ENCODE measurements at places on chromosomes 6 and 20.

GRCh38 chr6:130140084-130140483, 82.7 kb downstream of the SAMD3 start:
- no peak for DNase-seq

DNA sequence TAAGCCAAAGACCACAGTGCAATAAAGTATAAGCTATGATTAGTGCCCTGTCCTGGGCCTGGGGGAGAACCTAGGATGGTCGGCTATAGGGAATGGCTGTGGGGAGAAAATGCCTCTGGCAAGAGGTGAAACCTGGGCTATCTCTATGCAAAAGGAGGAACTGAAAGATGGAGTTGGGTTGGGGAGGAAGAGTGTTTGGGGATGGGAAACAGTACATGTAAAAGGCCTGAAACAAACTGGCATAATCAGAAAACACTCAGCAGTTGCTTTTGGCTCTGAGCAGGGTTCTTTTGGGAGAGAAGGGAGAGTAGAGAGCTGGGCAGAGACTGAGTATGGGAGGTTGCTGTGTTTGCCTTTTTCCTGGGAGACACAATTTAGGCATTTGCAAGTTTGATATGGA, 31.9 kb upstream of the FUCA2 start:
- no peak for DNase-seq

DNA sequence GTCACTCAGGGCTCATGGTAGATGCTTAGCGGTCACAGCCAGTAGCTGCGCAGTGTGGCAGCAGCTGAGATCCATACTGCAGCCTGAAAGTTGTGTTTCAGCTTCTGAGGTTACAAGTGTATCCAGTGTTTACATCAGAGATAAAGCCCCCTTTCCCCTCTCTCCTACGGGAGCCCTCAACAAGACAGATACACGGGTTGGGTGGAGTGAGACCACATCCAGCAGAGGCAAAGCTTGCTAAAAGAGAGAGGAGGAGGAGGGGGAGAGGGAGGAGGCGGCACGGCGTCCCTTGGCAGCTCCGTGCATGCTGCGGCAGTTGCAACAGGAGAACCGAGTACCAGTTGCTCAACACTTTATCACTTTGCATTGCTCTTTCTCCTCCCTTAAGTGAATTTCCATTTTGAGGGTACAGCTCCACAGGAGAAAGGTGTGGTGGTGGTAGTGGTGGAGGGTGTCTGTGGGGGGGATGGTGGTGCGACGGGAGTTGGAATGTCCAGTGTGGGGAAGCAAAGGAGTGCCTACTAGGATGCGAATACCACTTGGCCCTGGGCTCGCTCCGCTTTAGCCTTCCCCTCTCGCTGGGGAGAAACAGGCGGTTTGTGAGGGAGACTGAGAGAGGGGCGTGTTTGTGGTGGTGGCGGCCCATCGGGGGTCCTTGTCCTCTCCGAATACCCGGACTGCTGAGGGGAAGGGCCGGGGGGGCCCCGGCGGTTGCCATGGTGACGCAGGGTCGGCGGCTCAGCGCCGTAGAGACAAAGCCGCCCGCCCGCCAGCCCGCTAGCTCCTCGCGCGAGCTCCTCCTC, 405 bp upstream of the RNF182 start:
- no peak for DNase-seq

GRCh38 chr20:24495266-24495665, 25.8 kb downstream of the SYNDIG1 start:
- no peak for DNase-seq

- DNase-seq: no peak
Observed at GRCh38 chr6:131107151-131107550, 28.1 kb upstream of the AKAP7 start.

DNA sequence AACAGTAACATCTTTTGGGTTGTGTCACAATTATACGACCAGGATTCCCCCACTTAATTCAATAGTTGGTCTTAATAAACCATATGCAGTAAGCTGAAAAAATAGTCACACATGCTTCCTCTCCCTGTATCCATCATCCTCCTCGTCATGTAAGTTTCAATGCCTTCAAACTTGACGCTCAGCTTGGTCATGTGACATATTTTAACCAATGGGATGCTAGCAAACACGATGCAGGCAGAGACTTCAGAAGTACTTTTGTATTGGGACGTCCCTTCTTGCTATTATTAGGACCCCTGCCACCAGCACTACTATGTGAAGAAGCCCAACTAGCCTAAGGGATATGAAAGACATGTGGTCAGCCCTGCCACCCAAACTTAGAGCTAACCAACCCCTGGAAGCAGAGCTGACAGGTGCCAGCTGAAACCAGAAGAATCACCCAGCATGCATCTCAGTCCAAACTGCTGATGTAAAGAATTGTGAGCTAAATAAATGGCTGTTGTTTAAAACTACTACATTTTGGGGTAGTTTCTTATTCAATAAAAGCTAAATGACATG, 49.3 kb downstream of the CGA start:
- no peak for DNase-seq

- no peak for DNase-seq
Observed at GRCh38 chr20:1848373-1848772, 46.8 kb upstream of the SIRPA start.

DNA sequence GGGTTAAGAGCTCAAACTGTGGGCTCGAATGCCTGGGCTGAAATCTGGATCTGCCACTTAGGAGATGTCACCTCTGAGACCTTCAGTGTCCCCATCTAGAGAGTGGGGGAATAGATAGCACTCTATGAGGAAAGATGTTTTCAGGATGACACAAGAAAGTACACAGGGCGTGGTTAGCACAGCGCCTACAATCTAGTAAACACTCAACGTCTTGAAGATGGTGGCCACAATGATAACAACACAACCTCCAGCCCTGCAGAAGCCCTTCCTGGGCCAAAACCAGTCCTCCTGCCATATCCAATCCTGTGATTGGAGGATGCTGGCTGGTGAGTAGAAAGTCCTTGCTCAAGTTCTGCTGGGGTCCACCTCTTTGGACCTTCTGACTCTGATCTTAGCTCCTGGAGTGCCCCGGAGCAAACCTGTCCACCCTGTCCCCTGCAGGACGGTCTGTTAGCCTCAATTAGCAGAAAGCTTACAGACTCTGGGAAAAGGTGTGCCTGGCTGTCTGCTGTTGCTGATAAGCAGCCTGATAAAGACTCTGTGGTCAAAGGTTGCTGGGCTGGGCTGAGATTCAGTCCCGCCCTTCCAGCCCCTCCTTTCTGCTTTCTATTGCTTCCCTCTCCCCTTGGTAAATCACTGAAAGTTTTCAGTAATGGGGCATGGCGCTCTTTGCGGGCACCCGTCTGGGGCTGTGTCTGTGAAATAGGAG, 8.2 kb downstream of the EDN3 start:
- no peak for DNase-seq

GRCh38 chr6:164412566-164412965, 896.8 kb downstream of the C6orf118 start:
- DNase-seq: no peak

DNA sequence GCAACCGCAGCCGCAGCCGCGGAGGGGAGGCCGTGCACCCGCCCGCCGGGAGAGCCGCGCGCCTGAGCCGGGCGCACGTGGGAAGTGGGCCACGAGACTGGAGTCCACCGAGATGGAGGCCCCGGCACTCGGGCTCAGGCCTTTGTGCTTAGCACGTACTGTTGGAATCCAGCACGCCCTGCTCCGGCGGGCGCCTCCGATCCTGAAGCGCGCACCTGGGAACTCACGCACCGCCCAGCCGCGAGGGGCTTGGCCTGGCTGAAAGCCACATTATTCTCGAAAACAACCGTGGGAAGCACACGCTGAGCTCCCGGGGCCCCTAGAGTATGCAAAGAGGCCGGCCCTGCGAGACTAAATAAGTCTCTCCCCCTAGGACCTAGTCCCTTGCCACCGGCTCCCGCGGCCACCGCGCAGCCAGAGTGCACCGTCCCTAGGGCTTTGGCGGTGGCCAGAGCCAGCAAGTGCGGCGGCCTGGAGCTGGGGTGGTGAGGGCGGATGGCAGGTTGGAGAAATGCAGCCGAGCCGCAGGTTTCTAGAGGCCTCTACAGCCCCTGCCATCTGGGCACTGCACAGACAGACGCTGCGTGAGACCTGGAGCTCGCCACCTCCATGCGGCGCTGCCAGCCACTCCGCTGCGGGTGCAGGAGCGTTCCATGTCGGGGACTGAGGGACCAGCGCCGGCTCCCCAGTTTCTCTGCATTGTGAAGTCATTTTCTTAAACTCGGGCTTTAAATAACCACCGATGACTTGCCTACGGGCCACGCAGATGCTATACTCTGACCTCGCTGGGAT, 42.0 kb upstream of the LY86 start:
- no peak for DNase-seq

GRCh38 chr6:39785281-39785680, 6.9 kb upstream of the DAAM2 start:
- DNase-seq: no peak

DNA sequence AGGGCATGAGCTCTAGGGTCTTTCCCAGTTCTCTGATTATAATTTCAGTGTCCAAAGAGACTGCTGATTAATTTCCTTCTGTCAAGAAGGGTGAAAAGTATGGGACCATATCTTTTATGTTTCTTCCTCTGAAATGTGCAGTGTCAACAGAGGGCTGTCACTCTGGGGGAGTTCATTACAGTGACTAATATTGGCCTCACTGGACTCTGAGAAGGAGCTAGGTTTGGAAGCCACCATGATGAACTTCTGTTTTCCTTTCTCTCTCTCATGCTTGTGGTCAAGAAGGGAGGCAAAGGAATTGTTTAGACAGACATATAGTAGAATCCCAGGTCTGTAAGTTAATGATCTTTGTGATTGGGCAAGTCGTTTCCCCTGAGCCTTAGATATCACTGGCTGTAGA, 41.8 kb upstream of the BMP6 start:
- DNase-seq: no peak

GRCh38 chr6:91653076-91653723, 1066.3 kb upstream of the MAP3K7 start:
- DNase-seq: no peak

- DNase-seq: no peak
Observed at GRCh38 chr20:479487-479886, 17.2 kb upstream of the TBC1D20 start.

- DNase-seq: no peak
Observed at GRCh38 chr6:145648149-145648548, 87.2 kb downstream of the EPM2A start.

- no peak for DNase-seq
Observed at GRCh38 chr20:7696311-7696710, 243.9 kb downstream of the HAO1 start.

GRCh38 chr6:14120546-14120945, 3.0 kb downstream of the CD83 start:
- DNase-seq: no peak

- no peak for DNase-seq
Observed at GRCh38 chr6:46002264-46002663, 13.4 kb downstream of the CLIC5 start.

- no peak for DNase-seq
Observed at GRCh38 chr20:49636447-49636846, 68.5 kb upstream of the PTGIS start.

DNA sequence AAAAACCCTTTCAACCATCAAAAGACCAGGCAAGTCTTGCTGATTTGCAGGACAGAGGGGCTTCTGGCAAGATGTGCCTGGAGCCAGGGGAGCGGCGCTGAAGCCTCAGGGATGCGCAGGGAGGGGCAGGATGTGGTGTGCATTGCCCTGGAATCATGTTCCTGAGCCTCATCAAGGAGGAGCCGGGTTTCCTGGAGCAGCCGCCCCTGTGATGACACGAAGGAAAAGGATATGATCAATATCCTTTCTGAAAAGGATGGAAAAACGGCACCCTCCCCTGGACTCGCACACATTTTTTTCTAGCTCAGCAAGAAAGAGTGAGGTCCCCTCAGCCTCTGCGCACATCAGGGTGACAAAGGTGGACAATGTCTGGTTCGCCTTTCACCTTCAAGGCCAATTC, 173.1 kb upstream of the SSTR4 start:
- DNase-seq: no peak

- no peak for DNase-seq
Observed at GRCh38 chr6:97282238-97282725, 734 bp downstream of the MMS22L start.

- DNase-seq: no peak
Observed at GRCh38 chr6:14425805-14426204, 308.2 kb downstream of the CD83 start.

DNA sequence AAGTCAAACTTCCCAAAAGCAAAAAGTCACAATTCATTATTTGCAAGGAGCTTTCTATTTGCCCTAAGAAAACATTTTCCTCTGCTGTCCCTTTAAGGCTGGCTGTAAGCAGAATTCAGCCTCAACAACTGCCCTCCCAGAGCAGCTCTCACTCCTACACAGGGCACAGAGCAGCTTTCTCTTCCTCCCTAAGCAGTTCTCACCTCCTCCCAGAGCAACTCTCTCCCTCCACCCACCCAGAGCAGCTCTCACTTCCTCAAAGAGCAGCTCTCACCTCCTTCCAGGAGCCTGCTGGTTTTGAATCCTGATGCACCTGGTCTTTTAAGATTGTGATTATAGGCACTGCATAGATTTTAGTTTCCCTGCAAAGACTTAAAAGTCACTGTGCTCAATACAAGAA, 120.6 kb upstream of the TMEM181 start:
- no peak for DNase-seq

DNA sequence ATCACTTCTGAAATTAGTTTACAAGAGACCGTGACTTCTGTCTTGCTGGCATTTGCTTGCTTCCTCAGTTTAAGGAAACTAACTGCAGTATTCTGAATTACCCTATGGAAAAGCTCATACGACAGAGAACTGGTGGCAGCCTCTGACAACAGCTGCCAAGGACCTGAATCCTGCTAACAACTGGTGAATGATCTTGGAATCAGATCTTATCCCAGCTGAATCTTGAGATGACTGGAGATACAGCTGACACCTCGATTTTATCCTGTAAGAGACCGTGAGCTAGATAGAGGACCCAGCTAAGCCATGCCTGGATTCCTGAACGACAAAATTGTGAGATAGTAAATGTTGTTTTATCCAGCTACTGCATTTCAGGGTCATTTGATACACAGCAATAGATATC, 202.3 kb downstream of the OGFRL1 start:
- no peak for DNase-seq

DNA sequence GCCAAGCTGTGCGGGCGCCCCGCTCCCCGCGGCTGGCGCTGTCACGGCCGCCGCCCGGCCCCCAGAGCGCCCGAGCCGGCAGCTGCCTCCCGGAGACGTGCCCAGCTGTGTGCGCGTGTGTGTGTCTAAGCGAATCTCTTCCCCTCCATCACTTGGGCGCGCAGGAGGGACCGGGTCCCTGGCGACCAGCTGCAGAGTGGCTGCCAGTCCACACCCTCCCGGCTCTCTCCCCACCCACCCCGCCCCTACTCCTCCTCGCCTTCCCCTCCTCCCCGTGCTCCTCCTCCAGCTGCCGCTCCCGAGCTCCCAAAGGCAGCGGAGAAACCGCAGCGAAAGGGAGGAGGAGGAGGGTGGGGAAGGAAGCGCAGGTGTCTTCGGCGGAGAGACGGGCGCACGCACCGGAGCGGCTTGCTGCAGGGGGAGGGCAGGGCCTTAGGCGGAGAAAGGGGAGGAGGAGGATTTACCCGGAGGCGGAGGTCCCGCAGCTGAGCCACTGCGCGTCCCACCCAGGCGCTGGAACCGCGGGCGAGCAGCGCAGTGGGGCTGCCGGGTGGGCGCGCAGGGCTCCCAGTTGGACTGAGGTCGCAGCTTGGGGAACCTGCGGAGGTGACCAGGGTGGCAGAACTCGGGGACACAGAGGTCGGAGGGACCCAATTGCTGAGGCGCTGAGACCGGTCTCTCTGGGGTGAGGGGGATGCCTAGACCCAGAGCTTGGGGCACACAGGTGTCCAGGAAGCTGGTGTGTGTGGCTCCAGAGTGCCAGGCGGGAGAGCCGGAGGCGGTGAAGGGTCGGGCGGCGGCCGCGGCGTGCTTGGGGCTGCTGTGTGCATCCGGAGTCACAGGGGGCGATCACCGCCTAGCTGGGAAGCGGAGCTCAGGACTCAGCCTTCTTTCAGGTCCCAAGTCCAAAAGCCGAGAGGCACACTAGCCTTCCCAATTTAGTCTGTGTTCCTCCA, at the start of gene HS3ST5:
Gene HS3ST5 (minus strand): TSS at position 198 of the 956 bp plus-strand sequence. CDS start 280,178 bp downstream, outside the sequence.
- DNase-seq: no peak

- no peak for DNase-seq
Observed at GRCh38 chr6:71048320-71049164, 91.7 kb upstream of the B3GAT2 start.
